Activated CD4-positive, alpha-beta T cell treated with anti-CD3 and anti-CD28 coated beads, Interleukin-2, amount 10 ng/mL, durations not matched to agents 24 days and 14 days (primary cell): ENCODE measurements at places on chromosomes 16 and 17. TPM values are rescaled to one million over a fixed set of nuclear protein-coding genes. Genes with fewer than 3 reads are reported as not detected.
A peak's percentile ranks its signal among the peaks of the same experiment; 100 is the strongest.

DNA sequence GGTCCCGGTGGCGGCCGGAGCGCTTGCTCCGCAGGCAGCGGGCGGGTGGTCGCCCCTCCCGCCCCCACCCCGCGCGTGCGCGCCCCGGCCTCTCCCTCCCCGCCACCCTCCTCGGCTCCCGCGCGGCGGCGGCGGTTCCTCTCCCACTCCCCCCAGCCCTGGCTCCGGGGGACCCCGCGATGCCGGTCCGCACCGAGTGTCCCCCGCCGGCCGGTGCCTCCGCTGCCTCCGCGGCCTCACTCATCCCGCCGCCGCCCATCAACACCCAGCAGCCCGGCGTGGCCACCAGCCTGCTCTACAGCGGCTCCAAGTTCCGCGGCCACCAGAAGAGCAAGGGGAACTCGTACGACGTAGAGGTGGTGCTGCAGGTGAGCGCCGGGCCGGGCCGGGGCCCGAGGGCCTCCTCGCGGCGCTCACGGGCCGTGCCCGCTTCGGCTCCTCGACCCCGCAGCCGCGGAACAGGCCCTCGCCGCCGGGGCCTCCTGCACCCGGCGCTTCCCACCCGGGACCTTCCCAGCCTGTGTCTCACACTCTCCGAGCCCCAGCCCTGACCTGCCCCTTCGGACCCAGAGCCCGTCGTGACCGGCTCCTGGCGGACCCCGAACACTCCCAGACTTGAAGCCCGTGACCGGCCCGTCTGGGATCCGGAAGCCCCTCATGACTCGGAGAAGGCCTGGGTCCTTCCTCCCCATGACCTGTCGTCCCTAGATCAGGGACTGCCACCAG is 490 bp downstream of the GID4 start:
- no peak for DNase-seq

DNA sequence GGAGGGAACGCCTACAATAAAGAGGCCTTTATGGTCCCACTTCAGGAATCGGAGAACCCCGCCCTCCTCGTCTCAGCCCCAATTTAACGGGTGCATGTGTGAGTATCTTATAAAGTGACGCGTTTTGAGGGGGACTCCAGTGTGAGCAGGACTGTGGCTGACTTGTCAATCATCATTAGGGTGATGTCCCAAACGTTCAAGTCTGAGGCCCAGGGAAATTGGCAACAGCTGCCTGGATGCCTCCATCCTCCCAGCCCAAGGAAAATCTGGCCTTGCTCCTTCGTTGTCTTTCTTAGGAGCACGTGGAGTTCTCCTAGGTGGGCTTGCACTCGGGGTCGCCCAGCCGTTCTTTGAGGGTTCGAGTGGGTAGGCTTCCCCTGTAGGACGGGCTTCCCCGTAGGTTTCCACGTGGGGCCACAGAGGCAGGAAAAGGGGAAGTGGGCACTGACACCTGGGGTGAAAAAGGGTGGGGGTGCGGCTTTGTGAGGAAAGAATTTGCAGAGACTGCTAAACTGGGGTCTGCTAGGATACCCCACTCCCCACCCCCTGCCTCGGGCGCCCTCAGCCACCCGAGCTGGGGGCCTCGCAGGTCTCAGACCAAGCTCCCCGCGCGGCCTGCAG is 561 bp upstream of the HERPUD1 start:
- no peak for DNase-seq

- no peak for DNase-seq
Observed at GRCh38 chr17:64085650-64086005, 44.3 kb downstream of the ERN1 start.

DNA sequence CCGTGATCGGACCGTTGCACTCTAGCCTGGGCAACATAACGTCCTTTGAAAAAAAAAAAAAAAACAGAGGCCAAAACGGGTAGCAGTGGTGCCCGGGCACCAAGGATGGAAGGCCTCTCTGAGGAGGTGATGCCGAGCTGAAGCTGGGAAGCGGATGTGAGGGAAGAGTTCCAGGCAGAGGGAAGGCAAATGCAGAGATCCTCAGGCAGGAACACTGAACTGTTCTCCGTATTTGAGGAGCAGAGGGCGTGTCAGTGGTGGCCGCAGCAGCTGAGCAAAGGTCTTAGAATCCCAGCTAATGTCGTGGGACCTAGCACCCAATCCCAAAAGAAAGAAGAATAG is 656 bp upstream of the KCTD13 start:
- peak; percentile 66 for DNase-seq

Gene ENO3
- 45.3 and 51.0 TPM in 2 replicates for total RNA-seq

Gene CHTF18
- total RNA-seq = 141 and 147 TPM in 2 replicates
